Activated naive CD8-positive, alpha-beta T cell treated with anti-CD3 and anti-CD28 coated beads for 36 hours (primary cell): ENCODE measurements at places on chromosomes 2 and 18. TPM values are rescaled to one million over a fixed set of nuclear protein-coding genes. Genes with fewer than 3 reads are reported as not detected.

FNDC4 gene
- not detected for total RNA-seq

GRCh38 chr2:171083451-171083850 lies 77.2 kb downstream of the TLK1 start:
- no peaks in the 10 kb centered on the region for H3K27me3 ChIP-seq
- peaks cover 62% of the 10 kb centered on the region for H3K4me1 ChIP-seq
- peak overlapping the region; percentile 59 for H3K27ac ChIP-seq

DNA sequence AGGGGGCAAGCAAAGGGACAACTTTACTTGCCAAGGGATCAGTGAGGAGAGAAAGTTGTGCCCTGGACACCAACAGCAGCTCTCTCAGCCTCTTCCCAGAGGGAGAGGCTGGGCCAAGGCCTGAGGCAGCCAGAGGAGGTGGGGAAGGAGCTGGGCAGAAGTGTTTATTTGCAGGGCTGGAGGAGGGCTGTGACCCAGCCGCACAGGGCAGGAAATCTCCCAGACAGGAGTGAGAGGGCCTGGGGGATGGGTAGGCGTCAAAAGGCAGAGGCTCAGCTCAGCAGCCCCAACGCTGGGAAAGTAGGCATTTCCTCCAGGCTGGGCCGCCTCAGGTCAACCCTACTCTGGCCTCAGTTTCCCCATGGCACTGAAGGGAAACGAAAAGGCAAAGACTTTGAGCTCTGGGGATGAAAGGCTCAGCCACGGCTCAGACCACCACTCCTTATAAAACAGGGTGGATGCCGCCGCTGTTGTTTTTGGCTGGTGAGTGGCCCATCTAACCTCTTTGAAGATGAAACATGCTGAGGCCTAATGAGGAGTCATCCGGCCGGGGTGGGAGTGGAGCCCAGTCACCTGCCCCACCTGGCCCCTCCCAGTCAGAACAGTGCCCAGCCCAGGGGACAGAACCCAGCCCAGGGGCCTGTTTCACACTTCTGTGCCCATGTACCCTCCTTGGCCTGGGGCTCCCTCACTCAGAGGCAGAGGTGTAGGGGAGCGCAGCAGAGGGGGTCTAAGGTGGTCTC lies 21.9 kb upstream of the SEMA4C start:
- no peaks in the 10 kb centered on the region for H3K36me3 ChIP-seq
- H3K27ac ChIP-seq = no peak overlapping the region
- no peaks in the 10 kb centered on the region for H3K27me3 ChIP-seq

- peaks cover 2% of the 10 kb centered on the region for H3K36me3 ChIP-seq
- H3K27ac ChIP-seq = peak overlapping the region; percentile 26
- no peak for DNase-seq
- peaks cover 8% of the 10 kb centered on the region for H3K4me1 ChIP-seq
- H3K27me3 ChIP-seq = no peaks in the 10 kb centered on the region
- H3K4me3 ChIP-seq = no peak overlapping the region
Measured at GRCh38 chr18:9055185-9055584, 47.3 kb upstream of the NDUFV2 start.

PRKAG3 gene
- not detected for total RNA-seq

ANKAR gene
- 2.4 TPM for total RNA-seq

- DNase-seq = no peak
- peaks cover 3% of the 10 kb centered on the region for H3K27me3 ChIP-seq
- no peak overlapping the region for H3K27ac ChIP-seq
- no peaks in the 10 kb centered on the region for H3K4me1 ChIP-seq
- H3K4me3 ChIP-seq = no peak overlapping the region
Measured at GRCh38 chr18:1559563-1559962, 654.9 kb downstream of the ADCYAP1 start.

- peaks cover 10% of the 10 kb centered on the region for H3K4me1 ChIP-seq
- H3K27ac ChIP-seq = no peak overlapping the region
- DNase-seq = no peak
- no peaks in the 10 kb centered on the region for H3K36me3 ChIP-seq
- H3K27me3 ChIP-seq = no peaks in the 10 kb centered on the region
Measured at GRCh38 chr18:69789794-69790193, 157.9 kb downstream of the CD226 start.

APOB gene
- not detected for total RNA-seq

DNA sequence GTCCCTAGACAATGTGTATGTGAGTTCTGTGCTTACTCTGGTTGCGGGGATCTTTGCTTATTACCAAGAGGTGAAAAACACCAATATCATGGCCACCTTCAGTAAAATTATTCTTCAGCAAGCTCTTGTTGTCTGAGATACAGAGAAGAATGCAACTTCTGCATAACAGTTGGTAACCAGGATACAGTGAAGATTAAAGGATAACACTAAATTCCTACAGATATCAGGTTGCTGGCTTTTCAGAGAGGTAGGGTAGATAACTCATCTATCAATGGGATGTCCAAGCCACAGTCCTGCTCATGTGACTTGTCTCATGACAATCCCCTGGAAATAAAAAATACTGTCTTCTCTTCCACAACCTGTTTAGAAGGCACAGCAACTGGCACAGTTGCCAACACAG lies 308.5 kb downstream of the TNS1 start:
- H3K27me3 ChIP-seq = no peaks in the 10 kb centered on the region

IL1RL1 gene
- total RNA-seq = 0.18 TPM
